H1 (cell line): ENCODE measurements at places on chromosomes 1 and 21. TPM values are rescaled to one million over a fixed set of nuclear protein-coding genes. Genes with fewer than 3 reads are reported as not detected.

DNA sequence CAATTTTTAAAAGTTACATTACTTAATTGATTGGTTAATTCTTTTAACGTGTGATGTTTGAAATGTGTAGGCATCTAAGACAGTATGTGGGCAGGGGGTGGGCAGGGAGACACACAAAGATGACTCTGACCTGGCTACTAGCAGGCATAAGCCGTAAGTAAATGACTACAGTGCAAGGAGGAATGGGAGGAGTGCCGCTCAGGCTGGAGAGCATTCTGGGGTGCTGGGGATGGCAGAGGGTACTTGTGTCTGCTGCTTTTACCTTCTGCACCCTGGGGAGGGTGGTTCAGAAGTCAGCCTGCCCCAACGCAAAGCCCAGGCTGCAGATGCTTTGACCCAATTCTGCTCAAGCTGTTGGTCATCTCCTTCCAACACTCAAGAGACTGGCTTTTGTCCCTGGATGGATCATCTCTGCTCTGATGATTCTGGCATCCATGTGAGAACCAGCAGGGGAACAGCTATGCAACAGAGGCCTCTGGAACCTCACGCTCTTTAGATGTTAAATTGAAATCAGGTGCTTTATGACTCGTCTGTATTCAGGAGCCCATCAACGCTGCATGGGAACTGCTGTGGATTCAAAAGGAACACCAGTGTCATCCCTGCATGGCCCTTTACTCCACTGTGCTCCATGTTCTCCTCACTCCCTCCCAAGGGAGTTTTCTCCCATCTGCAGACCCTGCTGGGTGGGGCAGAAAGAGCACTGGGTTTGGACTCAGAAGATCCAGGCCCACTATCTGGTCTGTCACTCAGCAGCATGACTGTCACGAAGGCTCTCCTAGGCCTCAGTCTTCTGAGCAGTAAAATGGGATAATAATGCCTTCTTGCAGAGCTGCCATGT is 78.8 kb downstream of the FAM78B start:
- DNase-seq = no peak

GRCh38 chr1:3807769-3808168 is 11.5 kb upstream of the LRRC47 start:
- no peak for DNase-seq

- no peak for DNase-seq
Measured at GRCh38 chr1:239815074-239815473, 276.6 kb upstream of the FMN2 start.

- DNase-seq = no peak
Measured at GRCh38 chr1:25760122-25760719, 39.8 kb upstream of the SELENON start.

GRCh38 chr1:21524686-21525339 is 15.6 kb downstream of the ALPL start:
- DNase-seq = no peak

Gene BCAR3
- polyA plus RNA-seq = 5.6 and 7.3 TPM in 2 replicates

Gene NPR1
- polyA plus RNA-seq = 10.5 and 11.7 TPM in 2 replicates

Gene F5
- polyA plus RNA-seq = 0.02 and 0.06 TPM in 2 replicates
